ENCODE measurements at places on chromosomes 13 and 19.

DNA sequence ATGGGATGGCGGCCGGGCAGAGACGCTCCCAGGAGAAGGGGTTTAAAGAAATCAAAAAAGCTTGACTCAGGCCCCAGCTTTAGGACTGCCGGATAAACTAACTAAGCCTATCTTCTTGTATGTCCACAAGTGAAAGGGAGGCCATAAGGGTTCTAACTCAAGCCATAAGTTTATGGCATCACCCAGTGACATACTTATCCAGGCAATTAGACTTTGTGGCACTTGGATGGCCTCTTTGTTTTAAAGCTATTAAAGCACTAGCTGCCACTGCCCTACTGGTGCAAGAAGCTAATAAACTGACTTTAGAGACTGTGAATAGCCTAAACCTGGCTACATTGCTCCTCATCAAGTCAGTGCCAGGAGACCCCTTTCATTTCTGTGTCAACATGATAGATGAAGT is 102.0 kb downstream of the ZNF429 start:
- no peak for DNase-seq

- no peak for DNase-seq
These were observed 867 bp upstream of the ZNF613 start for GRCh38 chr19:51926426-51926783.

GRCh38 chr19:33286899-33287298 is 15.4 kb downstream of the CEBPA start:
- no peak for DNase-seq

DNA sequence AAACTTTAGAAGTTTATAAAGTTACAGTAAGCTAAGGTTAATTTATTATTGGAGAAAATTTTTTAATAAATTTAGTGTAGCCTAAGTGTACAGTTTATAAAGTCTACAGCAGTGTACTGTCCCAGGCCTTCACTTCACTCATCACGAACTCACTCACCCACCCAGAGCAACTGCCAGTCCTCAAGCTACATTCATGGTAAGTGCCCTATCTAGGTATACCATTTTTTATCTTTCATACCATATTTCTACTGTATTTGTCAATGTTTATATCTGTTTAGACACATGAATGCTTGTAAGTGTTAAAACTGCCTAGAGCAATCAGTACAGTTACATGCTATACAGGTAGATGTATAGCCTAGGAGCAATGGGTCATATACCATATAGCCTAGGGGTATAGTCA is 12.5 kb downstream of the INTS6 start:
- DNase-seq = no peak

- peak; percentile 95 for DNase-seq
These were observed 6.2 kb downstream of the MRPS31 start for GRCh38 chr13:40764587-40765403.

GRCh38 chr19:11704626-11705025 is 34.1 kb downstream of the ZNF823 start:
- DNase-seq = no peak

Measured in fibroblast of lung (primary cell).